Activated CD8-positive, alpha-beta memory T cell treated with anti-CD3 and anti-CD28 coated beads for 4 hours (primary cell): ENCODE measurements at places on chromosomes 5 and 9.

GRCh38 chr9:3571500-3571899, 45.7 kb upstream of the RFX3 start:
- DNase-seq: no peak

DNA sequence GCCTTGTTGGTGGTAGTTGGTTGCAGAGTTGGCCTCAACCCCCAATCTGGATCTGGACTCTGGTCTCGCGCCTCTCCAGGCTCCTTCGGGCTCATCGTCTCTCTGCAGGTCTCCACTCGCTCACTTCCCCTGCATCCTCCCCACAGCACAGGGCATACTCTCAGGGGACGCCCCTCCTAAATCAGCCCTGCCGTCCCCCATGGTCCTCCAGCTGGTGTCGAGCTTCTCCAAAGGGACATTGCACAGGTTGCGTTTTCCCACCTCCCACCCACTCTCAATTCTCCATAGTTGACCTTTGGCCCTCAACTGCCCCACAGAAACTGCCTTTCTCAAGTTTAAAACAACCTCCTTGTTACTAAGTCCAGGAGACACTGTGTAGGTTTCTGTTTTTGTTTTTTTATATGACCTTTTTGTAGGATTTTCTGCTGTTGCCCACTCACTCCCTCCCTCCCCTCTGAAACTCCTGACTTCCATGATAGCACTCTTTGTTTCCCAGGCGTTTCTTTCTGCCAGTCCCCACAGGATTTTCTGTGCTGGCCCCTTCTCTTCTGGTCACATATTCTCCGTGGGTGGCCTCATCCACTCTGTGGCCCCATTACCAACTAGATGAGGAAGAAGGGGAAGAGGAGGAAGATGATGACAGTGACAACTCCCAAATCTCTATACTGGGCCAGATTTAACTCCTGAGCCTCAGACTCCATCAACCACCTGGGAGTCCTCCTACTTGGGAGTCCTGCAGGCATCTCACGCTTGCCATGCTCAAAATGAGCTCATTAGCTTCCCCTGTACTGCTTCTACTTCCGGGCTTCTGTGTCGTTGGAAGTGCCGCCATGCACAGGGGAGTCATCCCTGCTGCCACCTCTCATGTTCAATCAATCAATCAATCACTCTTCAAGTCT, 50.3 kb downstream of the ALG2 start:
- no peak for DNase-seq

DNA sequence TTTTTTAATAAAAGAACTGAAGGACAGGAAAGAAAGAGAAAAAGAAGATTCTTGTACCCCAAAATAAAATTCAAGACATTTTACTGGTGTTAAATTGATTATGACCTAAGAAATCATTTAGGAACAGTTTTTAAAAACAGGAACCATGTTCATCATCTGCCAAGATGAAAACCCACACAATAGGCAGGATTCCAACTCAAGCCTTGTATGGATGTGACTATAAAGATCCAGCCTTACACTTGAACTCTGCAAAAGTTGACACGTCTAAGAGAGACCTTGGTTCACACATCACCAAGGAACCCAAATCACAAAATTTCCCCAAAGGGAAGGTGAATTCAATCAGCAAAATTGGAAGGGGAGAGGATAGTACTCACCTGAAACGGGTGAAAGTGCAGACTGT, 82.6 kb downstream of the SMIM23 start:
- DNase-seq: no peak

GRCh38 chr5:105922080-105922479, 1748.7 kb downstream of the EFNA5 start:
- no peak for DNase-seq

GRCh38 chr5:51732304-51732703, 349.1 kb downstream of the ISL1 start:
- DNase-seq: no peak

DNA sequence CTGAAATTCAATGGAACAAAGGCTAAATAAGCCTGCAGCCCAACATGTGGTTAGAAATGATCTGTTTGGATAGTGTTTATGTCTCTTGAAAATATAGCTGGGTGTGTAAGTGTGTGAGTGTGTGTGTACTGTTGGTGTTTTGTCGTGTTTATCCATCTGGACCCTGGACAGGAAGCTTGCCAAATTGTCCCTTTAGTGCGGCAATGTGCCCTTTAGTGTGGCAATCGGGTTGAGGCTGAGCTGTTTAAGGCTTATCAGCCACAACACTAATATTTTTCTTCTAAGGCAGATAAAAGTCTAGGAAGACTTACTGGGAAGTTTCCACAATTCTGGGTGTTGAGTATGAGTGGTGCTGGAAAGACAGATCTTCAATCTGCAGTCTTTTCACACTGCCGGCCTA, 180.2 kb downstream of the YTHDC2 start:
- DNase-seq: no peak

GRCh38 chr9:92328225-92328624, 2.5 kb downstream of the CENPP start:
- DNase-seq: no peak

DNA sequence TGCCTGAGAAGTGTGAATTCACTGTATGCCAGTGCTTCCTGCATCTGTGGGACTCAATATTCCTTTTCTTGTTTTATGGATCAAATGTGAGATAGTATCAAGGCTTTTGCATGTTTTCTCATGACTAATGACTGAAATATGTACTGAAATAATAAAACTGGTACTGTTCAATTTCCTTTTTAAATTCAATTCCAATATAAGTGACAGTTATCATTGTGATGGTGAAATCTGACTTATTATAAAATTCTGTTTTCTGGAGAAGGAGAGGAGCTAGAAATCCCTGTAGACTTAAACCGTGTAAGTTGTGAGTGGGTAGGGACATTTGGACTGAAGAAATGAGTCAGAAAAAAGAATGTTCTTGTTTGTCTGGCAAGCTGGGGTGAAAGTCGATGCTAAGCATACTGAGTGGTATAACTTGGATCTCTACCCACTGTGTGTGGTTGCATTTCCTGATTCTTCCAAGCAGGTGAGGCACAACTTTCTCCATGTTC, 245.2 kb downstream of the EFNA5 start:
- DNase-seq: no peak

DNA sequence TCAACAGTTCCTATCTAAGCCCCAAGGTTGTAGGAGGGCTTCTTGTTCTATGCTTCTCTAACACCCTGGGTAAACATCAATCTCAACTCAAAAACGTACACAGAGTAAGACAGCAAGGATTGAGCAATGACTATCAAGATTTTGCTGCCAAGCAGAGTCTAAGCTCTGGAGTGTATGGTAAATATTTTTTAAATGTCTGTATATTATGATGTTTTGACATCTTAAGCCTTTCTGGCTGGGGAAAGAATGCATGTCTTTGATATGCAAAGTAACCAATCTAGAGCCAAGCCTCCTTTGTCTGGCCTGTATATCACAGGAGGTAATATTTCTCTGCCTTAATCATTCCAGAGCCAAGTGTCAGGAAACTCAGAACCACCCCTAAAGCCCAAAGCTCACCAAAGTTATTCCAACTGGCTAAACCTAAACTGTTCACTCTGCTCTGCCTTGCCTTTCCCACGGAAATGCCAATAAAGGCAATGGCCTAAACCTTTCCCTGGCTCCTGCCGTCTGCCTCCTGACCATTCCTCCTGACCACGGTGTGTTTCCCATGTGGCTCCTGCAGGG, 45.2 kb downstream of the YIPF5 start:
- no peak for DNase-seq

DNA sequence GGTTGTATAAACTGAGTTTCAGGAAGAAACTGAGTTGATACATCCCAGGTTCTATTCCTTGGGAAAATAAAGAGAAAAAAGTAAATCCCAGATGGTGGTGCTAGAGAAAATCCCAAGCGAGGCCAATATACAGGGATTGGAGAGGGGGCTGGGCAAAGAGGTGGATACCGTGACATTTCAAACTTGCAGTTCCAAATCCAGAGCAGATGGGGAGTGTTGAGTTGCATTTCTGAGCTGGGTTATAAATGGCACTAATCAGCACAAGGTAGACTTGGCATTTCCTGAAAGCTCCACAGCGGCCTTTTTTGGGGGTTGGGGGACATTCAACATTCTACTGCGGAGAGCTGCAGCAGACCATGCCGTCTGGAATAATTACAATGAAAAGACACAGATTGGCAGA, 224.4 kb downstream of the NXNL2 start:
- no peak for DNase-seq

DNA sequence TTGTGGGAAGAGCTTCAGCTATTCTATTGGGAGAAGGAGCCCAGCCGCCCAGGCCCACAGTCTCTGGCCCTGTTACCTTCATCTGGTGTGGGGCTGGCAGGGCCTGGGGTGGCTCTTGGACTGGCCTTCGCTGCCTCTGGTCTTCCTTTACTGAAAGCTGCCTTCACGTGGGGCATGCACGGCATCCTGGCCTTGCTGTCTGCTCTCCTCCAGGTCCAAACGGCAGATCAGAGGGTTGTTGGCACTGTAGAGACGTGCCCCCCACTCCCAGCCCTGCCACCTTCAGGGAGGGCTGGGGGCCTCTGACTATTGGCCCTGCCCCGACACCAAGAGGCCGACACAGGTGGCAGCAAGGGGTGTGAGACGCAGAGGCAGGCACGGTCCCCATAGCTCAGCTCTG, 291.3 kb upstream of the IRX1 start:
- DNase-seq: no peak

DNA sequence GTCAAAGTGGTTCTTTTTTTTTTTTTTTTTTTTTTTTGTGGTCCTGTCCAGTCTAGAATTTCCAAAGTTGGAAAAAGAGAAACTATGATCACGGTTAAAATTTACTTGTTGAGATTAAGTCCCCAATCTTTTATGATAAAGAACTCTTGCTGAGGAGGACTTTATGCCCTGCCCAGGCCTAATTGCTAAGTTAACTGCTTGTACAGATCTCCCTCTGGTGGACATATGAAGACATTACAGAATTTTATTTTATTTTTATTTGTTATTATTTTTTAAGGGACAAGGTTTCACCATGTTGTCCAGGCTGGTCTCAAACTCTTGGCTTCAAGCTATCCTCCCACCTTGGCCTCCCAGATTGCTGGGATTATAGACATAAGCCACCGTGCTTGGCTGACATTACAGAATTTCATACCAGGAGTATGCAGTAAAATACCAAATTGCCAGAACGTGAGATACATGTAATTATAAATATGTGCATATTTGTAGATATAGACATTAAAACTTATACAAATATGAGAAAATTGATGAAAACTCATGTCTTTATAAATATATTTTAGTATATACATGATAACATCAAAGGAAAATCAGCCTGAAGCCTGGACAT, 91.2 kb downstream of the RFK start:
- no peak for DNase-seq

DNA sequence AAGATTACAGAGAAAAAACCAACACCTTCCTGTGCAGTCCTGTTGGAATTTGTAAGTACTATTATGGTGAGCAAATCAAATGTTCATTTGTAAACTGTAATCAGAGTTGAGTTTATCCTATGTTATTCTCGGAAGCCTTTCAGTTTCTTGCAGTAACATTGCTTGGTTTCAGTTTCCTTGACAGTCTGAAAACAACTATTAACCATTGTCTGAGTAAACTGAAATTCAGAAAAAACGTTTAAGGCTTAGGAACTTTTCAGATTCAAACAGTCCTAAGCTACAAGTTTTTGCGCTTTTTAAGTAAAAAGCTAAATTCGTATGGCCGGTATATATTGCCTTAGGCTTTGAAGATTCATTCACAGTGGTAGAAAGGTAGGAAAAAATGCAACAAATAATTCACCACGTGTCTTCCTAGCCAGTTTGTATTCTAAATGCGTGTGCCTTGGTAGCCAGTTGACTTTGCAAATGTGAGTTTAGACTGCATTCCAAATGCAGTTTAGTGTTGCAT, 2.5 kb downstream of the GPBP1 start:
- DNase-seq: no peak

DNA sequence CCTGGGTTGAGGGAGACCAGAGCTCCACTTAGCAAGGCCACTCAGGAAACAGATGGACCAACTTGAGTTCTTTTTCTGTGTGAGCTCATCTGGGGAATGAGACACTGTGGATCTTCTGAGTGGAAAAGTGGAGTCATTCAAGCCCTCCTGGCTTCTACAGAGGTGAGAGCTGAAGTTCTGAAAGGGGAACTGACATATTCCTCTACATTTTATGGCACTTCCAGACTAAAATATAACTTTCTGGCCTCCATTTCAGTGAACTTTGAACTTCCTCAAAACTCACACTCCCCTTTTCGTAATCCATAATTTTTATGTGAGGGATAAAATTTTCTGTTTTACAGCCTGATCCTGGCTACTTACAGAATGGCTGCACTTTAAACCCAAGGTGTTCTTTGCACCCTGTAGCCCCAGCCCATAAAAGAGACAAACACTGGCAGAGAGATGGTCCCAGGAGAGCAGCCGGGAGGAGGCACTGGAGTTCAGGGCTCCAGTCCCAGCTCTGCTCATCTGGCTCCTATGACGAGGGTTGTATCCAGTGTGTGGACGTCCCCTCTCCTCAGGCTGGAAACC, 10.8 kb downstream of the SPAAR start:
- no peak for DNase-seq

DNA sequence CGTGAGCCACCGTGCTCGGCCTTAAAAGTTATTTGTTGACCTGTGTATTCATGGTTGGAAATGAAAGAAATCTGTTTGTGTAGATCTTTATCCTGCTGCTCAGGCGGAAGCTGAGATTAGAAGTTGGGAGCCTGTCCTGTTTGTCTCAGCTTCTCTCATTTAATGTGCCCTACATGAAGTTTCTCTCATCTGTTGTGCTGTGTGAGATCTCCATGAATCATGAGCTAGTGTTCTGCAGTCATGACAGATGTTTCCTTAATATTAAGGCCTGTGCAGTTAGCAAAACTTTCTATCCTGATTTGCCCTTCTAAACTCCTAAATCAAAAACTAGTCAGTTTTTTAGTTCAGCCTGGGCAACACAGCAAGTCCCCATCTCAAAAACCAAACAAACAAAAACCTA, 59.5 kb downstream of the FAM78A start:
- DNase-seq: no peak

- no peak for DNase-seq
Measured at GRCh38 chr5:68369457-68370125, 154.0 kb downstream of the PIK3R1 start.

GRCh38 chr9:85931495-85931894, 9.5 kb upstream of the NAA35 start:
- no peak for DNase-seq

GRCh38 chr5:58759745-58760144, 176.9 kb downstream of the RAB3C start:
- no peak for DNase-seq

DNA sequence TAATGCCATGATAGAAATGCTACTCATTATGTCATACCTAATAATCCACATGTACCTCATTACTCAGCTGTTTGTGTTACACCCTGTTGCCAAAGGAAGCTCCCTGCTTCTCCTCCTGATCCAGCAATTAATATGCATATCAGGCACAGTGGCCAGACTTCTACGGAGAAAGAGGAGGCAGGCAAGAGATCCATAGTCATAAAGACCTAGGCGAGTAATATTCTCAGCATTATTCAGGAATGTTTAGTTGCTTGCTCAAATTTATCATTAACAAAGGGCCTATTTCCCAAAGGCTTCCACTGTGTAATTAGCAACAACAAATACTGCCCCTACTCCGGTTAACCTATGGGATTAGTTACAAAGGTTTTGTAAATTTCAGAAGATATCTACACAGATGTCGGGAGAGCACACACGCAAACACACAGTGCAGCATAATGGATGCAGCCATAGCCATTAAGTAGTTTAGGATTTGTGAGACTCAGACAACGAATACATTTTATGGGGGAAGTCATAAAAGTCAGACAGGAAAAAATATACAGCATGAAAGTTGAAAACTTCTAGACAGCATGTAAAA, 192.6 kb downstream of the EFNA5 start:
- DNase-seq: no peak

GRCh38 chr5:142384014-142384413, 59.2 kb upstream of the SPRY4 start:
- no peak for DNase-seq
